ENCODE measurements at places on chromosomes 3 and 15.

- no peak for DNase-seq
Observed at GRCh38 chr15:37788767-37789396, 145.6 kb upstream of the TMCO5A start.

DNA sequence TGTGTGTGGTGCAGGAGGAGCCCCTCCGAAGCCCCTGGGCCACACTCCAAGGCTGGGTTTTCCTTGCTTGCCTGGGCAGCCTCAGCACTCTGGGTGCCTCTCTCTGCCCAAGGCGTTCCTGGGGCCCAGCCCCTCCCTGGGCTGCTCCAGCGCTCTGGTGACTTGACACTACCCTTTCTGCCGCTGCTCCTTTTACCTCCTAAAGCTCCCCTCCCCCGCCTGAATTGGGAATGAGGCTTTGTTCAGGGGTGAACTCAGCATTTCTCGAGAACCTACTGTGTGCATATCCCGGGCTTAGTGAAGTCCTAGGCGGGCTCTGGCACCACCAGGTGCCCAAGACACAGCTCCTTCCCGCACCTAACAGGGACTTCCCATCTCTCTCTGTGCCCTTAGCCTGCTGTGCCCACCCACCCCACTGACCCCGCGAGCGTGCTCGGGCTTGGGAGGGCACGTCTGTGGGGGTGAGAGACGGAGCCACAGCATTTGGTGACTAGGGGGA is 1.2 kb upstream of the BAHD1 start:
- no peak for DNase-seq

DNA sequence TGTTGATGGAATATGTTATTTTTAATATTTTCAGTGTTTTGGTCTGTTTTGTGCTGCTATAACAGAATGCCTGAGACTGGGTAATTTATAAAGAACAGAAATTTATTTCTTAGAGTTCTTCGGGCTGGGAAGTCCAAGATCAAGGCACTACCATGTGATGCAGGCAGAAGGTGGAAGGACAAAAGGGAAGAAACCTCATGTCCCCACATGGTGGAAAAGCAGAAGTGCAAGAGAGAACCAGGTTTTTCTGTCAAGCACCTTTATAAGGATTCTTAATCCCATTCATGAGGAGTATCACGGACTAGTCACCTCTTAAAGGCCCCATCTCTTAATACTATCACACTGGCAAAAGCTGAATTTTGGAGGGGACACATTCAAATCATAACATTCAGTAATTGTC is 57.9 kb upstream of the EPHB3 start:
- DNase-seq: no peak

DNA sequence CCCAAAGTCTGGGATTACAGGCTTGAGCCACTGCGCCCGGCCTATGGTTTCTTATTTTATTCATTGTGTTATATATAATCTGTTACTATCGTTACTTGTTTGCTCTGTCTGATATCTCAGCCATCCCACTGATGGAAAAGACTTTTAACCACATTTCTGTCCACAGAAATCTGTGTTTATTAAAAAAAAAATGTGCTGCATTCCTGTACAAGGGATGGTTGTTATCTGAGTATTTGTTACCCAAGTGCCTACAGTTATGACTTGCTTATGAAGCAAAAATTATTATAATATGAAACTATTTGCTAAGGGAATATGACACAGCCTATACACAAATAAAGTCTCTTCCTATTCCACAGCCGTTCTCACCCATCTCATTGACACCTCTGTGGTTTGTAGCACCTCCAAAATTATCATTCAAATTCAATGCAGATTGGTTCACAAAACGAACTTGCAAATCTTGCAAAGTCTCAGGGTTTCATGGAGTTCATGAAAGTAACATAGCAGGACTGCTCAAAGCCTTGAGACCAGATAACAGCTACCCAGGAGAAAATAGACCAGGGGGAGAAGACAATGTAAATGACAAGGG is 47.4 kb upstream of the UBE2E1 start:
- DNase-seq: no peak

All from stimulated activated CD4-positive, alpha-beta T cell treated with anti-CD3 and anti-CD28 coated beads, Interleukin-2, amount 100 ng/mL, for 48 hours (primary cell).